ENCODE measurements at places on chromosomes 6 and 20.

- no peak for DNase-seq
These were observed 125.0 kb upstream of the TSHZ2 start for GRCh38 chr20:52847029-52847660.

DNA sequence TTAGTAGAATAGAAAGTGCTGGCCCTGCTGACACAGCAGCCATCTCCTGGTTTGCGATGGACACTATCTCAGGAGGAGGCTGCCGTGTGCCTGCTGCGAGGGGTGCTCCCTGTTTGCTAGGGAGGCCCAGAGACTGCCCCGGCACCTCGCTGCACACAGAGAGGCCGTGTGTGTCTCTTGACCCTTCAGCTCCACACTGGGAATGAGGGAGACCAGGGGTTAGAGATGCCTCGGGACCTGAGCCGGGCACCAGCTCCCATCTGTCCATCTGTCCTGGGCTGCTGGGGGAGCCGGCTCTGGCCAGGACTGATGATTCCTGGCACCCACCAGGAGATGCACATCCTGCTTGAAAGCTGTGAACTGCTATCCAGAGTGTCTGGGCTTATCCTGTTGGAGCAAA, 18.2 kb downstream of the PHACTR3 start:
- DNase-seq: no peak

DNA sequence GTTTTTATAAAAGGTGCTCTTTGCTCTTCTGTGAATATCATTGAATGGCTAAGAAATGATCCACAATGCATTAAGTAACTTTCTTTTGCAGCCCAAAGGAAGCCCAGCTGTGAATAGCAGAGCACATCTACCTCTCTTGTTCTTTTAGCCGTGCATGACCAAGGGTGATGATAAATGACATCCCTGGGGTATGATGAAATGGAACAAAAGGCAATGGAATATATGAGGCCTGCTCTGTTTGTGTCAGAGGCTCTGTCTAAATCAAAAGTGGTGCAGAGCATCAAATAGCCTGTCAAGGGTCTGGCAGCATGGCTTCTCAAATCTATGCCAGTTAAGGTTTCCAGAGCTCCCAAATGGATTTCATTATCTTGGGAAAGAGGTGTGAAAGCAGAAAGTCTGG, 362.6 kb upstream of the RNF217 start:
- no peak for DNase-seq

DNA sequence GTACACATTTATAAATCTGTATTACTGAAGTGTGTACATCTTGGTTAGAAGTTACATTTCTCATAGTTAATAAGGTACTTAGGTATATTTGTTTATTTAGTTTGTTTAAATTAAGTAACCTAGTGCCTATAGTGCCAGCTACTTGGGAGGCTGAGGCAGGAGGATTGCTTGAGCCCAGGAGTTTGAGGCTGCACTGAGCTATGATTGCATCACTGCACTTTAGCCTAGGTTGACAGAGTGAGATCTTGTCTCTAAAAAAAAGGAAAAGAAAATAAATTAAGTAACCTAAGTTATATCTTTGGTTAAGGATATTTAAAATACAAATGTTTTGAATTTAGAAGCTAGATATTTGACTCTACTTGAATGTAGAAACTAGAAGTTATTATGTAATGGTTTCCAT, 9.5 kb upstream of the AFG1L start:
- no peak for DNase-seq
